ENCODE measurements at places on chromosomes 4 and X. TPM values are rescaled to one million over a fixed set of nuclear protein-coding genes. Genes with fewer than 3 reads are reported as not detected.

TMEM150C gene
- total RNA-seq, result 4.2 TPM

PAGE1 gene
- not detected for total RNA-seq

RHOXF1 gene
- not detected for total RNA-seq

GASK1B gene
- 130 TPM for total RNA-seq

C4orf51 gene
- total RNA-seq, result not detected

ARHGAP6 gene
- 58.0 TPM for total RNA-seq

CENPVL2 gene
- total RNA-seq, result not detected

RFC1 gene
- total RNA-seq, result 24.7 TPM

LRAT gene
- not detected for total RNA-seq

ZNF732 gene
- not detected for total RNA-seq

GABRG1 gene
- total RNA-seq, result not detected
